ENCODE measurements at places on chromosomes 12 and 14.

GRCh38 chr14:55450987-55451386, 10.6 kb upstream of the TBPL2 start:
- no peak for DNase-seq

DNA sequence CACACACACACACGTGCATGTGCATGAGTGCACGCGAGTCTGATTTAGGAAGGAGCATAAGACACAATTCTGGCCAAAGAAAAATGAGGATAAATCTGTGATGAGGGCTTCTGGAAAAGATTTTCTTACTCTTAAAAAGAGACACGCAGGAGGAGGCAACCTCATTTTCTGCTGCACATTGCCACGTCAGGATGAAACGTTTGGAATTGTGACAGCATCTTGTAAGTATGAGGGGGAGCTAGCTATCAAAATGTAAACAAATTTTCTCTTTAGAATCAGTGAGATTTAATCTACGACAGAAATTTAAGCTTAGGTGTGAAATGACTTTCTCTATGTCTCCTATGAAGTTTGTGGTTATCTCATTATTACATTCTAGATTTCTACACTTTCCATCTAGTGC, 31.1 kb upstream of the NUBPL start:
- no peak for DNase-seq

GRCh38 chr12:132469423-132469822, 20.5 kb upstream of the FBRSL1 start:
- no peak for DNase-seq

- no peak for DNase-seq
These were observed 16.9 kb upstream of the PDE3A start for GRCh38 chr12:20351406-20351805.

DNA sequence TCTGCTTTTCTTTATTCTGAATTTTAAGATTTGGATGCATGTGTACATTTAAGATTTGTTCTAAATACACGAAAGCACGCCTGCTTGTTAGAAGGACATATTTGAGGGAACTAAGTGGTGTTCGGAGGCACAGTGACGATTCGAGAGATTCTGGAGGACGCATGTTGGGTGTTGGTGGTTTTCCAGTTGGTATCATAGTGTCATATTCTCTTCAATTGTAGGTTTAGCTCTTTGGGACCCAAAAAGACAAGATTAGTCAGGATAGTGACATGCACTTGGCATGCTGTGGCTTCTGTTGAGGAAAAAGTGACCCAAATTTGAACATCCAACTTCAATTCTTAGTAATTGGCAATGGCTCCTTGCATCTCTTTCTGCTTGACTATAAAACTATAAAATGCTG, 30.1 kb downstream of the PRKCH start:
- no peak for DNase-seq

DNA sequence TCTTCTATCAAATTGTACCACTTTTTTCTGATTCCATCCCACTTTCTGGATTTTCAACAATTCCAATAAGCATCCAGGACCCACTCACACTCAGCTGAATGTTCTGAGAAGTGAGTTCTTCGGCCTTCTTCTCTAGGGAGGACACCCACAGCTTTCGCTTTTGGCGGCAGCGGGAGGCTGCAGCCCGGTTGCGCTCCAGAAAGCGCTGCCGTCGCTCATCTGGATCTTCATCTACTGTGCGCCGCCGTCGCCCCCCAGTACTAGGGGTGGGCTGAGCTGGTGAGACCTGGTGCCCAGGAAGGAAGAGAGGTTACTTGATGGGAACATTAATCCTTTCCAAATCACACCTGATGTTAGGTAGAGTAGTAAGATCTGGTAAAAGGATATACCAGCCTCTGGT, 17.2 kb upstream of the NPFF start:
- no peak for DNase-seq

GRCh38 chr14:69712599-69713088, 54.3 kb upstream of the SRSF5 start:
- no peak for DNase-seq

GRCh38 chr12:105667973-105668743, 337.7 kb downstream of the C12orf75 start:
- DNase-seq: no peak
